ENCODE measurements at places on chromosomes 4 and X.

DNA sequence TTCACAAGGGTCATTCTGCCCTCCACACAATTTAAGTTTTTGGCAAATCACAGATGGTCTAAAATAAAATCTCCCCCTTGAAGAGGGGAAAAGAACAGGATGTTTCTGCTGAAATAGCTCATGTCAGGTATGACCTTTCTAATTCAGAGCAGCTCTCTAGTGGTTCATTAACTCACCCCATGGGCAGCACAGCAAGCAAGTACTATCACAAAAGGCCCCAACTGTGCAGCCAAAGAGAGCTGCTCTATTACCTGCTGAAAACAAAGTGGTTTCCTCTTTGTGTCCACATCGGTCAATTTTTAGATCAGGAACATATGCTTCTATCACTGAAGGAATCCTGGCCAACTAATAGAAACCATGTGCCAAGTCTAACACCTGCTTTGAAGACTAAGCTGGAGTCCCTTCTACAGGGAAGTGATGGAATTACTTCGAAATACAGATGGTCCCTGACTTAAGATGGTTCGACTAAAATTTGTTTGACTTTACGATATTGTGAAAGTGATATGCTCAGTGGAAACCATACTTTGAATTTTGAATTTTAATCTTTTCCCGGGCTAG is 164.3 kb downstream of the ENOX2 start:
- no peak for DNase-seq

GRCh38 chr4:180923486-180923885 is 1319.7 kb upstream of the TENM3 start:
- DNase-seq: no peak

DNA sequence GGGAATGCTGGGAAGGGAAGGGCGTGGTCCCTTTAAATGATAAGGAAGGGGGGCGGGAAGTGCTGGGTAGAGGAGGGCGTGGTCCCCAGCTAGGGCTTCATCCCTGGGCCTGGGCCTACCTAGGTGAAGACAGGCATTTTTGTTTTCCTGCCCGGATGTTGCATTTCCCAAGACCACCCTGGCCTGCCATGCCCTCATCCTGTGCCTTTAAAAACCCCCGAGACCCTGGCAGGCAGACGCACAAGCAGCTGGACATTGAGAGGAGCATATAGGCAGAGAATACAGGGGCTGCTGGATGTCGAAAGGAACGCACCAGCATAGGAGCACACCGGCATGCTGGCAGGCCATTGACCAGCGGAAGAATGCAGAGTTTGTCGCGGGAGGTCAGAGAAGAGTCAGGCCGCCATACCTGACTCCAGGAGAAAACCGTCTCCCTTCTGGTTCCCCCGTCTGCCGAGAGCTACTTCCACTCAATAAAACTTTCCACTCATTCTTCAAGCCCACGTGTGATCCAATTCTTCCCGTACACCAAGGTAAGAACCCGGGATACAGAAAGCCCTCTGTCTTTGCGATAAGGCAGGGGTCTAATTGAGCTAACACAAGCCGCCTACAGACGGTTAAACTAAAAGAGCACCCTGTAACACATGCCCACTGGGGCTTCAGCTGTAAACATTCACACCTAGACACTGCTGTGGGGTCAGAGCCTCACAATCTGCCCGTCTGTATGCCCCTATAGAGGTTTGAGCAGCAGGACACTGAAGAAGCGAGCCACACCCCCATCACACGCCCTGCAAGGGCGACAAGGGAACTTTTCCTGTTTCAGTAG is 2.9 kb upstream of the AGA start:
- no peak for DNase-seq

DNA sequence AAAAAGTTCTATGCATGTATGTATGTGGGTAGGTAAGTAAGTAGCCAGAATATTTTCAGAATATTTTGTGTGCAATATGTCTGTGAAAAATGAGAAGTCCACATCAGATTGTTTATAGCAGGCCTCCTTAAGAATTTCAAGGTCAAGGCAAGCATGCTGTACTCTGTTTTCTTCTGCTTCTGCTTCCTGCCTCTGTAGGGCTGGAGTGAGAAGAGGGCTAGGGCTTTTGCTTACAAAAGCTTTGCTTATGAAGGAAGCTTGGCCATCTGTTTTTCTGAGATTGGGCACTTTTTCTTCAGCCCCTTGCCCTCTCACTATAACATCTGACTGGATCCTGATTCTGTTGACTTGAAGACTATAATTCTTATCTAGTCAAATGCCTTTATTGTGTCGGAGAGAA is 150.4 kb downstream of the EMCN start:
- no peak for DNase-seq

GRCh38 chr4:73668782-73669201 is 48.6 kb upstream of the RASSF6 start:
- peak; percentile 13 for DNase-seq

DNA sequence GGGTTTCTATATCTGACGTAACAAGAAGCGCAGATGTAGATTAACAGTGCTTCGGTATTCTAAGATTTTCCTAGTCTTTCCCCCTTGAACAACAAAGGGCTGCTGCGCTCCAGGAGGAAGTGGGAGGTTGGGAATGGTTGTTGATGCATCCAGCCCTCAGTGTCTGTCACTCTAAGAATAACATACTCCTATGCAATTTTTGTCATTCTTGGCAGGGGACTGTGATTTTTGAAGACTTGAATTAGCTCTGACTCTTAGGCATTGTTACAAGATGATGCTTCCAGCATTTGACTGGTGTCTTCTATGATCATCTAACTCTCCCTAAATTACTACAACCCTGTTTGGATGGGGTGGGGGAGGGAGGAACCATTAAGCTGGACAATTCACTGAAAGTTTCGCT is 394.2 kb downstream of the ARHGAP24 start:
- DNase-seq: no peak

DNA sequence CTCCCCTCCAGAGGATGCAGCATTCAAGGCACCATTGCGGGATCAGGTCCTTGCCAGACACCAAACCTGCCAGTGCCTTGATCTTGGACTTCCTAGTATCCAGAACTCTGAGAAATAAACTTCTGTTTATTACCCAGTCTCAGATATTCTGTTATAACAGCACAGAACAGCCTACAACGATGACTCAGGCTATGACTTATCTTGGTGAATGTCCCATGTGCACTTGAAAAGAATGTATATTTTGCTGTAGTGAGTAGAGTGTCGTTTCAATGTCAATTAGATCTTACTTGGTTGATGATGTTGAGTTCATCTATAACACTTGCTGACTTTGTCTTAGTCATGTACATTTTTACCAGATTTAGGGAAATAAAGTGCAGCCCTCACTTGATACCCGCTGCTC is 34.5 kb upstream of the PGRMC1 start:
- no peak for DNase-seq

- no peak for DNase-seq
Observed at GRCh38 chrX:119640731-119641170, 34.5 kb upstream of the NKRF start.
